ENCODE measurements at places on chromosomes 1 and 21.

- no peak for DNase-seq
Measured at GRCh38 chr1:210400043-210400840, 71.5 kb downstream of the HHAT start.

DNA sequence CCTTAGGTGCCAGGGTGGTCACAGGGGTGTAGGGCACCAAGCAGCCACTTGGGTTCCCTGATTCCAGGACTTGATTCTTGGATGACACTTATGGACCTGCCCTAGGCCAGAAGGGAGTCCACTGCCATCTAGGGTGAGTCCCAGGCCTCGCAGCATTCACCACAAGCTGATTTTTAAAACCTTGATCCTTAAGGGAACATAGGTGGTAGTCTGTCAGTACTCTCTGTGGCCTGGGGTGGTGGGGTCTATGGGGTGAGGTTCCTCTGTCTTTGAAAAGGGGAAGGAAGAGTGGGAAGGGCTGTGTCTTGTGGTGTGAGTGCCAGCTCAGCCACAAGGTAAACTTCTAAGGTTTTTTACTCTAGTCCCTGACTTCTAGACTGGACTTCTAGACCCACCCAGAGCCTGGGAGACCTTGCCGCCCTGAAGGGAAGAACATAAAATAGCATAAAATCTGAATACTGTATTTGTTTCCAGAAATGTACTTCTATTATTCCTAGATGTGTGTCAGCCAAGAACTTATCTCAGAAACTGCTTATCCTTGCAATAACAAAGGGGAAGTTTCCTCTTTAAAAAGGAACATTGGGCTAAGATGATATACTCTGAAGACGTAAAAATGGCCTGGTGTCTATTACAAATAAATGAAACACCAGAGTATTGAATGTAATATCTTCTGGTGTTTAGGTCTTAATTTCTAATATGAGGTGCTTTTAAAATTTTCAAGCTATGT lies 757.3 kb downstream of the LTN1 start:
- no peak for DNase-seq

GRCh38 chr1:40409467-40409866 lies 35.9 kb downstream of the SMAP2 start:
- no peak for DNase-seq

DNA sequence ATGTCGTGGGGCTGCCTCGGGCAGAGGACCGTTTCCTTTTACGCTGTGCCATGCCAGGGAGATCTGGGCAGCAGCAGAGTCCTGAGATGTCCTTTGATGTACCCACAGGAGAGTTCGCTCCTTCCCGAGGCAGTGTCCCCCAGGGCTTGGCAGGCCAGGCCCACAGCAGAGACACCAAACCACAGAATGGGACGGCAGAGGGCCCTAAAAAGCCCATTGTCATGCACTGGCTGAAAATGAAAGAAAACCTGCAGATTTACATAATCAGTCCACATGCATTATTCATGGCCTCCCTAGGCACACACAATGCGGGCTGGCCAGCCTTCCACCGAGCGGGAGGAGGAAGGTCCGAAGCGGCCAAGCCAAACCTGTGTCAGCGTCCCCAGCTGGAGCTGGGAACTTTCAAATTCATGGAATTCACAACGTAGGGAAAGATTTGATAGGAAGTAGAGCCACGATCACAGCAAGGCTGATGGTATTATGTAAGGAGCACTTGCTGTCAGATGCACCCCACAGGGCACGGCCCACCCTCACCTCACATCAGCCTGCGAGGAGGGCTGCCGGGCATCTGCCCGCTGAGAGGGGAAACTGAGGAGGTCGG lies 25.3 kb upstream of the EFHD2 start:
- no peak for DNase-seq

DNA sequence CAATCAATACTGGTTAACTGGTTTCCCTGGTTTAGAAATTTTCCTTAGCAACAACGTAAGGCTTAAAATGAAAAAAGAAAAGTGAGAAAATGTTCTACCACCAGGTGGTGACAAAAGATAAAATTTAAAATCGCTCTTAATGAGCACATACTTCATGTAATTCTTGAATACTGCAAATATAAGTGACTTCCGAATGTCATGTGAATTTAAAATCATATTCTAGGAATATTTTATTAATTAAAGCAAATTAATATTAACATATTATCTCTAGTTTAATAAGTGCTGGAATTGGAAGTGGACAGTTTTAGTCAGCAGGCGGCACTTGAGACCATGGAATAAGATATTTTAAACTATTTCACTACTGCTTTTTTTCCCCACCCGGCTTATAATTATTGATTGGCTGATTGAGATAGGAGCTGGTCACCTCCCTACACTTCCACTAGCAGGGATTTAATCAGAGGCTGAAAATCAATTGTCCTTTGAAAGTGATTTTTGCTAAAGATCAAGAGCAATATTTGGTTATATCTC lies 5.0 kb upstream of the ADAMTS1 start:
- DNase-seq: no peak

DNA sequence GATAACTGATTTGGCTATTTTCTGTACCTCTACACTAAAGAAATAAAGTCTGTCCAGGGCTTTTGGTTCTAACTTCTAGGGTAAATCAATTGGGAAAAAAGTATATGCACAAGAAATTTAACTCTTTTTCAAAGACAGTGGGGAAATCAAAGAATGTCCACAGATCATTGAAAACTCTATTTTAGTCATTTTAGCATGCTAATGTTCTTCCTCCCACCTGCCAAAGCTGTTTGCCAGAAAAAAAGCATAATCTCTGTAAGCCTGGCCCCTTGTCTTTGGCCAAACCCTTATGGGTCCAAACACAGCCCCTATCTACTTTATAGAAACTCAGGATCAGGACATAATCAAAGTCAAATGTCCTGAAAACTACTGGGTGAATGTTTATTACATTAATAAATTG lies 302.2 kb upstream of the ESRRG start:
- no peak for DNase-seq

- DNase-seq: no peak
Measured at GRCh38 chr1:38547321-38547720, 312.3 kb downstream of the RRAGC start.

DNA sequence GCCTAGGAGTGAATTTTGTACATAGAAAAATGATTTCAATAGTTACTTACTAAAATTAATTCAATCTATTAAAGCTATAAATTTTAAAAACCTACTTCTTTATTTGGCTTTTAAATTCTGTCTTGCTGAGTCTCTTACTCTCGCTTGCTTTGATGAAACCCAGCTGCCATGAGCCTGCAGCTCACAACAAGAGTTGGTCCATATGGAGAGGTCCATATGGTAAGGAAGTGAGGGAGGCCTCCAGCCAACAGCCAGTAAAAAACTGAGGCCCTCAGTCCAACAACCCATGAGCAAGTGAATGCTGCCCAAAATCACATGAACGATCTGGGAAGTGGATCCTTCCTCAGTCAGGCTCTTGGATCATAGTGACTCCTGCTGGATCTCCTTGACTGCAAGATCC lies 89.9 kb upstream of the CXADR start:
- DNase-seq: no peak

DNA sequence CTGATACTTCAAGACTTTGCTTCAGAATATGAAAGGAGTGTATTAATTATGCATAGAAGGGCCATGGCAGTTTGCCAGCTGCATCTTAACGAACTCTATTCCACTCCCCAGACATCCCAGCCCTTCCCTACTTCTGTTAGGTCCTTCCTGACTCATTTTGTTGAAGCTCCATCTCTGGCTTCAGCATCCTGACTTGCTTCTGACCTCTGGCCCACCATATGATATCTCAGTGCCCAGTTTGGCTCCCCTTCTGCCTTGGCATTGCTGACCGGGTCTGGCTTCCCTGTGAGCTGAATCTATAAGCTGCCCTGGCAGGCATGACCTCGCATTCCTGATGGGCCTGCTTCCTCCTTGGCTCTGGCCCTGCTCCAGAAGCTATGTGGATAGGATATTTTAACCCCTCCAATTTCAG lies 27.6 kb upstream of the ARHGAP29 start:
- no peak for DNase-seq

- DNase-seq: no peak
Measured at GRCh38 chr1:15181564-15181963, 28.0 kb downstream of the TMEM51 start.

DNA sequence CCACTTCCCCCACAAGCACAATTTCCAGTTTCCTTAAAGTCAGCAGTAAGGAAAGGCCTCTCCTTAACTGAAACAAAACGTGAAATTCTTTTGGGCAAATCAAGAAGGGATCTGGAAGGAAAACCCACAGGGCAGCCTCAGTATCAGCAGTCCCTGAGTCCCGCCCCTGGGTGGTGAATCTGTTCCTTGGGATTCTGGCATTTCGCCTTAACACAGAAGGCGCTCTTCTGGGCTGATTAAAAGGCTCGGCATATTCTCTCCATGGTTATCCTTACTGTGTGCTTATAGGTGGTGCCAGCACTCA lies 12.2 kb upstream of the RAB4A start:
- no peak for DNase-seq

GRCh38 chr1:21270086-21270689 lies 20.1 kb downstream of the ECE1 start:
- DNase-seq: no peak

GRCh38 chr1:17149771-17150170 lies 30.5 kb upstream of the PADI2 start:
- DNase-seq: no peak

Measured in skeletal muscle cell (primary cell).